Caco-2 (cell line): ENCODE measurements at places on chromosomes 6 and 20.
A peak's percentile ranks its signal among the peaks of the same experiment; 100 is the strongest.

DNA sequence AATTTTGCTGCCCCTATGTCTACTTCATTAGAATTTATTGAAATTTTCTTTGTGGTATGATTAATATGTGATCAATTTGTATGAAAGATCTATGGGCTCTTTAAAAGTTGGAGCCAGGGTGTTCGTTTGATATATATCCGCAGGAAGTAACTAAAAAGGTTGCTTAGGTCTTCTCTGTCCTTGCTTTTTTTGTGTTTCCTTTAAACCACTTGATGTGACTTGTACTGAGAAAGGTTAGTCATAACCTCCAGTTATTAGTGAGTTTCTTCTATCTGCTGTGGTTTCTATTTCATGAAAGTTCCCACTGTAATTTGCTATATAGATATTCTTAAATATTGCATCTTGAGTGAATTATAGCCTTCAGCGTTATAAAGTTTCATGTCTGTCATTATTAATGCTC is 585.3 kb upstream of the ARID1B start:
- H3K27ac ChIP-seq: no peak overlapping the region
- no peak for DNase-seq
- no peaks in the 10 kb centered on the region for H3K4me1 ChIP-seq
- H3K27me3 ChIP-seq: no peaks in the 10 kb centered on the region; the same call in 1 of the 2 replicates
- no peak overlapping the region for H3K4me3 ChIP-seq

GRCh38 chr6:166286839-166287271 is 21.3 kb downstream of the PRR18 start:
- H3K27ac ChIP-seq: no peak overlapping the region
- no peaks in the 10 kb centered on the region; the same call in 1 of the 2 replicates for H3K27me3 ChIP-seq
- no peaks in the 10 kb centered on the region for H3K36me3 ChIP-seq
- no peak overlapping the region for H3K4me3 ChIP-seq
- DNase-seq: no peak
- H3K4me1 ChIP-seq: no peaks in the 10 kb centered on the region

DNA sequence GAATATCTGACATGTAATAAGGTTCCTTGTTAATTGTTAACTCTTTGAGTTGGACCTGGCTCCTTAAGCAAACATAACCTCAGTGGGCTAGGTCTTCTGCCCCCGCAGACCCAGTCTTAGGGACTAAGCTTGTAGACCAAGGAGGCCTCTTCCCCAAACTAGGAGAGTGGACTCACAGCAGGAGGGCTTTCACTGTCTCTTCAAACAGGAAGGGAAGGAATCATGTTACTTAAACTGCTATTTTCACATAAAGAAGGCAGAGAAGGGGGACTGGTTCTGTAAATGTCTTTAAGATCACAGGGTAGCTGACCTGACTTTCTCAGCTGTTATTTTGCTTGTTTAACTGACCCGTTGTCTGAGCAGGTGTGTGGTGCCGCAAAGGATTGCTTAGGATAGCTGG is 34.9 kb upstream of the PRDM1 start:
- peak overlapping the region; percentile 59 for H3K27ac ChIP-seq
- H3K27me3 ChIP-seq: no peaks in the 10 kb centered on the region
- H3K4me1 ChIP-seq: peaks cover 87% of the 10 kb centered on the region
- H3K4me3 ChIP-seq: no peak overlapping the region
- H3K36me3 ChIP-seq: no peaks in the 10 kb centered on the region
- peak; percentile 45 for DNase-seq

- no peak overlapping the region for H3K4me3 ChIP-seq
- peaks cover 59% of the 10 kb centered on the region for H3K4me1 ChIP-seq
- no peak for DNase-seq
- peak overlapping the region; percentile 43 for H3K27ac ChIP-seq
- no peaks in the 10 kb centered on the region for H3K36me3 ChIP-seq
Measured at GRCh38 chr20:62374331-62375152, 7.4 kb upstream of the LAMA5 start.

GRCh38 chr6:169162752-169163407 is 90.8 kb downstream of the THBS2 start:
- no peaks in the 10 kb centered on the region for H3K36me3 ChIP-seq
- no peak for DNase-seq
- H3K4me3 ChIP-seq: no peak overlapping the region
- H3K4me1 ChIP-seq: no peaks in the 10 kb centered on the region

- peaks cover 47% of the 10 kb centered on the region for H3K4me1 ChIP-seq
Measured at GRCh38 chr6:7169296-7169721, 61.5 kb downstream of the RREB1 start.
